ENCODE measurements at places on chromosomes 11 and 22.
A peak's percentile ranks its signal among the peaks of the same experiment; 100 is the strongest.

DNA sequence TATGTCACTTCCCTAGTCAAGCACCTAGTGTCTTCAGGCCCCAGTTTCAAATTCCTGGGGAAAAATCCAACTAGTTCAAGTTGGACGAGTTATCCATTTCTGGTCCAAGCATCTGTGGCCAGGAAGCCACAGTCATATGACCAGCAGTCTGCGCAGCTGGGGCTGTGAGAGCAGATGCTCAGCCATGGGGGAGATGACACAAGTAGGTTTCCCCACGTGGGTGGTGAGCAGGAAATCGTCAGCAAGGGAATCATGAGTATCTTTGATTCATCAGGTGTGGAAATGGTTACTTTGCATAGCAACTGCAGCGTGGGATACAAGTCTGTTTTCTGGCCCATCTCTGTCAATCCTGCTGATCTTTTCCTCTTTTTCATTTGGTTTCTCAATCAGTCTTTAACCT is 185.3 kb downstream of the C11orf91 start:
- H3K27me3 ChIP-seq, result no peaks in the 10 kb centered on the region
- H3K36me3 ChIP-seq, result no peaks in the 10 kb centered on the region
- no peaks in the 10 kb centered on the region for H3K4me1 ChIP-seq
- H3K4me3 ChIP-seq, result no peak overlapping the region
- no peak overlapping the region for H3K27ac ChIP-seq

- H3K4me3 ChIP-seq, result no peak overlapping the region
- no peaks in the 10 kb centered on the region for H3K36me3 ChIP-seq
- no peaks in the 10 kb centered on the region for H3K27me3 ChIP-seq
Measured at GRCh38 chr11:3046190-3046589, 11.0 kb downstream of the CARS1 start.

GRCh38 chr11:95132956-95133355 is 43.3 kb downstream of the ENDOD1 start:
- DNase-seq, result peak; percentile 48
- H3K27ac ChIP-seq, result no peak overlapping the region
- H3K36me3 ChIP-seq, result peaks cover 5% of the 10 kb centered on the region
- H3K4me3 ChIP-seq, result no peak overlapping the region
- H3K4me1 ChIP-seq, result no peaks in the 10 kb centered on the region

DNA sequence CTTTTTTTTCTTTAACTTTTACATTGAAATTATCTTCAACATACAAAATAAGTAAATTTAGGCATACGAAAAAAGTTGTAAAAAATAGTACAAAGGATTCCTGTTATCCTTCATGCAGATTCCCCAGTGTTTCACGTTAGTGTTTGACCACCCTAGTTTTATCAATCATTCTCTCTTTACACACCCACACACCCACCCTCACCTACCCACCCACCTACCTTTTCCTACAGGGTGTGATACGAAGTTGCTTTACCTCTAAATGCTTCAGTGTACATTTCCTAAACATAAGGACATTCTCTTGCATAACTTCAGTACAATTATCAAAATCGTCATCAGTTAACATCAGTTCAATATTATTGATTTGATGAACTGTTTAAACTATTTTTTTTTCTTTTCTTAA is 37.0 kb downstream of the HIPK3 start:
- no peak overlapping the region for H3K4me3 ChIP-seq
- H3K4me1 ChIP-seq, result no peaks in the 10 kb centered on the region
- no peak overlapping the region for H3K27ac ChIP-seq
- no peak for DNase-seq
- no peaks in the 10 kb centered on the region for H3K36me3 ChIP-seq

DNA sequence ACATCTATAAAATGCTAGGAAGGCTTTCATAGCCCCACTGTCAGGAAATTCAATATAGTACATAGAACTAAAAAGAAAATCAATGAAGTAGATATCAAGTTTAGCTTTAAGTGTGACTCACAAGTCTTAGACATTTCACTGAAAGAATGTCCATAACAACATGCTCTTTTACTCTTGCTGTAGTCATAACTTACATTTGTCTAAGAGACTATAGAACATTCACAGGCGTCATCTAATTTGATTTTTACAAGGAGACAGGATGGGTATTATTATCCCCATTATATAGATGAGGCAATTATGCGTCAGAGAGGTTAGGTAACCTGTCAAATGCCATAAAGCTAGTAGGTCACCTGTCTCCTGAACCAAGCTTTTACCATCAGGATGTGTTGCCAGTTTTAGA is 36.9 kb downstream of the BDNF start:
- no peak for DNase-seq
- H3K27me3 ChIP-seq, result no peaks in the 10 kb centered on the region
- no peak overlapping the region for H3K4me3 ChIP-seq
- H3K4me1 ChIP-seq, result no peaks in the 10 kb centered on the region
- H3K27ac ChIP-seq, result no peak overlapping the region

GRCh38 chr22:48319321-48320047 is 1508.2 kb downstream of the BRD1 start:
- no peak overlapping the region for H3K27ac ChIP-seq
- H3K27me3 ChIP-seq, result no peaks in the 10 kb centered on the region
- H3K4me1 ChIP-seq, result no peaks in the 10 kb centered on the region
- H3K36me3 ChIP-seq, result no peaks in the 10 kb centered on the region
- no peak overlapping the region for H3K4me3 ChIP-seq

GRCh38 chr11:102546427-102546826 is 15.9 kb upstream of the MMP7 start:
- H3K27ac ChIP-seq, result no peak overlapping the region
- no peaks in the 10 kb centered on the region for H3K4me1 ChIP-seq
- no peaks in the 10 kb centered on the region for H3K36me3 ChIP-seq
- no peak for DNase-seq
- H3K27me3 ChIP-seq, result no peaks in the 10 kb centered on the region

DNA sequence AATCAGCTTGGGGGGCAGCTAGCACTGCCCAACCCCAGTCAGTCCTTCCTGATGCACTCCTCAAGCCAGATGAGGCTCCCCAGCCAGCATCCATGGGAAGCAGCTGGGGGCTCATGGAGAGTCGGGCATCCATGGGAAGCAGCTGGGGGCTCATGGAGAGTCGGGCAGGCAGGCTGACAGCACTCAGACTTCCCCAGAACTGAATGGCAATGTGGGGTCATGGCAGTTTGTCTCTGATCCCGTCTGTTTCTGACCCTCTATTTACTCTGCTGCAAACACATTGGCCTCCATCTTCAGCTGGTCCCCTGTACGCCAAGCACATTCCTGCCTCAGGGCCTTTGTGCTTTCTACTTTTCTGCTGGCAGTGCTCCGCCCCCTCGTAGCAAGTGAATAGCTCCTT is 314.8 kb downstream of the NTM start:
- no peaks in the 10 kb centered on the region for H3K4me1 ChIP-seq
- no peaks in the 10 kb centered on the region for H3K27me3 ChIP-seq
- peak; percentile 6 for DNase-seq
- H3K27ac ChIP-seq, result no peak overlapping the region
- H3K4me3 ChIP-seq, result no peak overlapping the region
- no peaks in the 10 kb centered on the region for H3K36me3 ChIP-seq

- H3K36me3 ChIP-seq, result no peaks in the 10 kb centered on the region
- DNase-seq, result no peak
- H3K27ac ChIP-seq, result no peak overlapping the region
- no peaks in the 10 kb centered on the region for H3K4me1 ChIP-seq
Measured at GRCh38 chr11:69683764-69684333, 8.7 kb upstream of the LTO1 start.

- peak overlapping the region; percentile 47 for H3K27ac ChIP-seq
- no peaks in the 10 kb centered on the region for H3K36me3 ChIP-seq
- peak; percentile 79 for DNase-seq
- no peaks in the 10 kb centered on the region for H3K27me3 ChIP-seq
- H3K4me1 ChIP-seq, result no peaks in the 10 kb centered on the region
- H3K4me3 ChIP-seq, result no peak overlapping the region
Measured at GRCh38 chr11:93611836-93612677, 49.4 kb upstream of the CEP295 start.

GRCh38 chr11:12863605-12864121 is 145.5 kb upstream of the RASSF10 start:
- no peak overlapping the region for H3K4me3 ChIP-seq
- no peaks in the 10 kb centered on the region for H3K36me3 ChIP-seq
- peak overlapping the region; percentile 27 for H3K27ac ChIP-seq
- no peaks in the 10 kb centered on the region for H3K27me3 ChIP-seq

DNA sequence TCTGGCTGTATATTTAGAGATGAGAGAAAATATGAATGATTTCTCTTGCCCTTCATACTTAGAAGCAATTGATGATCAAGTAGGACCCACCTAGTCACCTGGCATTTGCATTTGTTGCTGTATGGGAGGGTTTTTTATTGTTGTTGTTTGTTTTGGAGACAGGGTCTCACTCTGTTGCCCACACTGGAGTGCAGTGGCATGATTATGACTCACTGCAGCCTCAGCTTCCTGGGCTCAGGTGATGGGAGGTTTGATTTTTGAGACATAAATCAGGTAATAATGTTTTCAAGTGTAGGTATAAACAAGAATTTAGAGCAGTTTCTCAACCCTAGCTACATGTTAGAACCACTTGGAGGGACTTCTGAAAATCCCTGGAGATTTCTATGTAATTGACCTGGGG is 63.0 kb downstream of the TNRC6B start:
- no peak overlapping the region for H3K4me3 ChIP-seq
- no peaks in the 10 kb centered on the region for H3K27me3 ChIP-seq
- H3K27ac ChIP-seq, result no peak overlapping the region
- DNase-seq, result no peak
- H3K36me3 ChIP-seq, result no peaks in the 10 kb centered on the region
- no peaks in the 10 kb centered on the region for H3K4me1 ChIP-seq

- H3K27ac ChIP-seq, result no peak overlapping the region
- peaks cover 6% of the 10 kb centered on the region for H3K4me1 ChIP-seq
- no peak for DNase-seq
- H3K27me3 ChIP-seq, result no peaks in the 10 kb centered on the region
- no peak overlapping the region for H3K4me3 ChIP-seq
Measured at GRCh38 chr22:39169797-39170466, 17.5 kb upstream of the CBX7 start.

DNA sequence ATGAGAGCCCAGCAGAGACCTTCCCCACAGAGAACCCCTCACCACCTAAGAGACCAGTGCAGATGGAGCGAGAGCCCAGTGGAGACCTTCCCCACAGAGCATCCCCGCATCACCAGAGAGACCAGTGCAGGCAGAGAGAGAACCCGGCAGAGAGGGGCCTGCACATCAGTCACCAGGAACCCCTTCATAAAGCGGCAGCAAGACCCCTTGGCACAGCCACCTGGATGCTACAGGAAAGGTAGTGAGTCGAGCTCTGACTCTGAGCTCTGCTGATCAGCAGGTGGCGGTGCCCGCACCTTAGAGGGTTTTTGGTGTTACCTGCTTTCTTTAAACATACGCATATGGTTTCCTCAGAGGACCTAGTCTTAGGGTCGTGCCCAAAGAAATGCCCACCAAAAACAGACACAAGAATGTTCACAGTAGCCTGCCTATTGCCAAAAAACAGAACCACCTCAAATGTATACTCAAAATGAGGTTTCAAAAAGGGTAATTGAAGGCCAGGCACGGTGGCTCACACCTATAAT is 678.7 kb downstream of the BRD1 start:
- H3K4me1 ChIP-seq, result no peaks in the 10 kb centered on the region
- H3K27me3 ChIP-seq, result no peaks in the 10 kb centered on the region
- DNase-seq, result no peak
- no peak overlapping the region for H3K27ac ChIP-seq
- no peak overlapping the region for H3K4me3 ChIP-seq
- no peaks in the 10 kb centered on the region for H3K36me3 ChIP-seq

DNA sequence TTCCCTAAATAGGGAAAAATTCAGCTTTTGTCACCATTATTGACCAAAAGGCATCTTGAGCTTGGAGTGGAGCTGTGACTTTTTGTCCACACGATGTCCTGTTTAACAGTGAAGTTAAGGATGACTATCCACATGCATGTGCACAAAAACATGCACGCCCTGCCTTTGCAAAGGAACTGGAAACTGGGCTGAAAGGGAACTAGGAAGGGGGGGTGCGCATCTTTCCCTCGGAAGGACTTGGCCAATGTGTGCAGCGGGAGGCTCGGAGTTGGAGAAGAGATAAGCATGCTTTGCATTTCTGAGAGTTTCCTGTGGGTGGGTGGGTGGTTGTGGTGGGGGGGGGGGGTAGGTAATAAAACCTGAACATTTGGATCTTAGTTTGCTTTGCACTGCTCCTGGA is 411 bp upstream of the KIRREL3 start:
- H3K4me3 ChIP-seq, result peak overlapping the region; percentile 19
- no peaks in the 10 kb centered on the region for H3K4me1 ChIP-seq
- no peak overlapping the region for H3K27ac ChIP-seq
- DNase-seq, result no peak
- H3K27me3 ChIP-seq, result peaks cover 67% of the 10 kb centered on the region

Data from colonic mucosa (tissue), 4 donors.